ENCODE measurements at places on chromosomes 5 and 9.

DNA sequence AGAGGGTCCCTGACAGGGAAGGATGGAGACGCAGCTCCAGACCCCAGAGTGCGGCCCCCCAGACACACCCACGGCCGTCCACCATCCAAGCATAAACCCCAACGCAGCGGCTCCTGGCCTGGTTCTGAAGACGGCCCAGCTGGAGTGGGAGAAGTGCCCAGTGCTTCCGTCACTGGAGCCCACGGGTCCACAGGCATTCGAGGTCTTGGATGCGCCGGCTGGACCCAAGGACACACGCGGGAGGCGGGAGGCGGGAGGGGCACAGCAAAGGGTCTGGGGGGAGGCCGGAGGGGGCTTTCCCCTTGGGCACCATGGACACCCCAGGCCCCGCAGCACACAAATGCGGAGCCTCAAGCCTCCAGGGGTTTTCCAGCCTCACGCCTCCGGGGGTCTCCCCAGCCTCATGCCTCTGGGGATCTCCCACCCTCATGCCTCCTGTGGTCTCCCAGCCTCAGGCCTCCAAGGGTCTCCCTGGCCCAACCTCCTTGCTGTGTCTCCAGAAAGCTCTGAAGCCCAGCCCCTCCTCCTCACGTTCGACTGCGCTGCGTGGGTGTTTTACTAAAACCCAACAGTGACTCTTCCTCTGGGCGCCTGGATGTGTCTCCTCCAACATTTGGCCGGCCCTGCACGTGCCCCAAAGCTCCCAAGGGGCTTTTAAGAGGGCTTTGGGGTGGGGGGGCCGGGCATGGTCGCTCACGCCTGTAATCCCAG is 15.2 kb downstream of the EXD3 start:
- no peak for DNase-seq

- DNase-seq, result no peak
Measured at GRCh38 chr9:76369583-76369982, 24.6 kb downstream of the RFK start.

DNA sequence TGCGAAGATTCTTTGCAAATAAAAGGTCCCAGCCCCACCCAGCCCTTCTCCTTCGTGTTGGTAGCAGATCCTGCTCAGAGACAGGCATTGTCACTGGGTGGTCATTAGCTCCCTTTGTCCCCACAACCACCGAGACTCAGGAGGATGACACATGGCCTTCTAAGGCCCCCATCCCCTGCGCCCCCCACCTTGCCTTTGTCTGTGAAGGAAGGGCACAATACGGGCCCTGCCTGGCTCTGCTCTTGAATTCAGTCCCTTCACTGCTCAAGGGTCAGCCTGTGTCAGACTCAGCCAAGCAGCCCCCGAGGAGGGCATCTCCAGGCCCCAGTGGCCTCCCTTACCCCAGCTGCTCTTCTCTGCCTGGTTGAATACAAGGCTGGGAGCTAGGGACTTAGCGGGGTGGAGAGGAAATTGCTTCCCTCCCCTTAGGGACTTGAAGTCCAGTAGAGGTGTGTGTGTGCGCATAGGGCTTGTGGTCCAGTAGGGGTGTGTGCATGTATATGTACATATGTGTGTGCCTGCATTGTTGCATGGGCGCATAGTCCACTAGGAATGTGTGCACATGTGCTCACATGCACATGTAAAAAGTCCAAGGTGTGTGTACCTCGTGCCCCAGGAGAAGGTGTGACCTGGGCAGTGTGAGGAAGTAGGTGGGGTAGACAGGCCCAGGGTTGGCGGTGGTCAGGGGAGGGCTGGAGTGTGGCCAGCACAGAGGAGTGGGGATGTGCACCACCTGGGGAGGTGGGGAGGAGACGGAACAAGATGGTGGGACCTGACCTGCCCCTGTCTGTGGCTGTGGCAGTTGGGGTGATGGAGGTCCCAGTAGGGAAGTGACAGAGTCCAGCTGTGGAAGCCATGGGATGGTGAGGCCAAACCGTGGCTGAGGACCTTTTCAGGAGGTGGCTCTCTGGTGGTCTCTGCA is 59.1 kb downstream of the PHF2 start:
- no peak for DNase-seq

- no peak for DNase-seq
Measured at GRCh38 chr5:57436586-57436985, 46.0 kb downstream of the ACTBL2 start.

- no peak for DNase-seq
Measured at GRCh38 chr9:119868694-119869093, 499.5 kb upstream of the BRINP1 start.

GRCh38 chr5:1799110-1799601 is 481 bp downstream of the MRPL36 start:
- no peak for DNase-seq

DNA sequence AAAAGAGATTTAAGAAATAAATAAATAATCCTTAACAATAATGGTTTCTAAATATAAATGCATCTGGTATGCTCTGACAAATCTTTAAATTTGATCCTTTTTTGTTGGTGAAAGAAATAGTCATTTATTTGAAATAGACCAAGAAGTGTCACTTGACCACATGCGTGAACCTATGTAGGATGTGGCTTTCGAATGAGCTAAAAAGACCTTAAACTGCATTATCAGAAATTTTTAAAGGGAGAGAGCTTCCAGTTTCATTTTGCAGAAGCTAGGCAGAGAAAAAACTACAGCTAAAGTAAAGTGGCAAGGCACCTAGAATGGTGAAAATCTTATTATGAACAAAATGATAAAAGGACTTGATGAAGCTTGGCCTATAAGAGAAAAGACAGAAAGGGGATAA is 309.2 kb upstream of the EFNA5 start:
- no peak for DNase-seq

GRCh38 chr9:125476645-125477044 is 215.0 kb downstream of the GAPVD1 start:
- no peak for DNase-seq

DNA sequence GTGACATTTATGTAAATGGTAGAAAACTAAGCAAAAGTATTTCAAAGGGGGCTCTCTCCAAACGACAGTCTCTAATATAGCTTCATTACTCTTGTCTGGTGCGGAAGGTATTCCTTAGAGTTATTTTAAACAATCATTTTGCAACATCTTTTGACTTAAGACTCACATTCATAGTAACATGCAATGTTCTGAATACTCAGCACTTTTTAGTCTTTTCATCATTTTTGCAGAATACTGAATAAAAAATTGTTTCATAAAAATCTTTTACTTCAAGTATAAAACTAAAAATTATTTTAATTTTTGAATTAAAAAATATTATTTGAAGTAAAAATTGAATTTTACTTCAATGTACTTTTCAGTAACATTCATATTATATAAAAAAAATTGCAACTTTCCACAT is 321.1 kb downstream of the PLK2 start:
- no peak for DNase-seq

All from activated naive CD4-positive, alpha-beta T cell treated with Interleukin-2 at 50 U/mL for 16 hours (primary cell).